Activated CD4-positive, alpha-beta memory T cell treated with anti-CD3 and anti-CD28 coated beads, Interleukin-2, amount 10 ng/mL, durations not matched to agents 7 days and 5 days (primary cell): ENCODE measurements at places on chromosomes 12 and 14. TPM values are rescaled to one million over a fixed set of nuclear protein-coding genes. Genes with fewer than 3 reads are reported as not detected.
A peak's percentile ranks its signal among the peaks of the same experiment; 100 is the strongest.

- peak; percentile 24 for DNase-seq
These were observed 3.0 kb downstream of the ETV6 start for GRCh38 chr12:11652351-11653040.

- DNase-seq = no peak
These were observed 36.2 kb downstream of the ANAPC7 start for GRCh38 chr12:110367181-110367864.

DNA sequence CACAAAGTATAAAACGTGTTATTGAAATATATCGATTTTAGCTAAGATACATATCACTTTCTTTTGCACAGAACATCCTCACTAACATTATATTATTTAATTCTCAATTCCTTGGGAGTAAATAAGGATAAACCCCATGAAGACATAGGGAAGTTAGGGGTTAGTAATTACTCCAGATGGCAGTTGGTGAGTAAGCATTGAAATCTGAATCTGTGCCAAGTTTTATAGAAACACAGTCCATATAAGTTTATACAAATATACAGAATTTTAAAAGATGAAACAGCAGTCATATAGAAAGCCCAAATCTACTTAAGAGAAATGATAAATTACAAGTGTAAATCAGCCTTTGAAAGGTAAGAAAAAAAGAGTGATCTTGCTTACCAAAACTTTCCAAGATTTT is 200.4 kb upstream of the SYT10 start:
- DNase-seq = no peak

ESPL1 gene
- 90.2 TPM for total RNA-seq

OR6C2 gene
- not detected for total RNA-seq

DNA sequence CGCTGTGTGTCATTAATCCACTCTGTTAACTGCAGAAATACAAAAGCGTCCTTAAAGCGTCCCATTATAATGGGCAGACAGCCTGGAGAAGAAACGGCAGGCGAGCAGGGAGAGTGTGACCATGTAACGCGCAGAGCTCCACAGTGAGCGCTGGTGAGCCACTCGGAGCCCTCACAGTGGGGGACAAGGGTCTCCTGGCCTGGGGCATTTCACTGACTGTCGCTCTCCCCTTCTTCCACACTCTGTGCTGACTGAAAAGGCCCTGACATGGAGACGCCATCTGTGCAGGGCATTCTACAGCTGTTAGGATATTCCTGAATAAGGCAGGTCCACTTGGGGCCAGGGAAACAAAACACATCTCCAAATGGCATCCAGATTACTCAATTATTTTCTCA is 24.2 kb downstream of the CCDC92 start:
- DNase-seq = no peak

- DNase-seq = peak; percentile 30
These were observed 27.4 kb downstream of the SLC41A2 start for GRCh38 chr12:104930388-104931326.

ASB2 gene
- 99.3 TPM for total RNA-seq
